ENCODE measurements at places on chromosomes 3 and 15.

DNA sequence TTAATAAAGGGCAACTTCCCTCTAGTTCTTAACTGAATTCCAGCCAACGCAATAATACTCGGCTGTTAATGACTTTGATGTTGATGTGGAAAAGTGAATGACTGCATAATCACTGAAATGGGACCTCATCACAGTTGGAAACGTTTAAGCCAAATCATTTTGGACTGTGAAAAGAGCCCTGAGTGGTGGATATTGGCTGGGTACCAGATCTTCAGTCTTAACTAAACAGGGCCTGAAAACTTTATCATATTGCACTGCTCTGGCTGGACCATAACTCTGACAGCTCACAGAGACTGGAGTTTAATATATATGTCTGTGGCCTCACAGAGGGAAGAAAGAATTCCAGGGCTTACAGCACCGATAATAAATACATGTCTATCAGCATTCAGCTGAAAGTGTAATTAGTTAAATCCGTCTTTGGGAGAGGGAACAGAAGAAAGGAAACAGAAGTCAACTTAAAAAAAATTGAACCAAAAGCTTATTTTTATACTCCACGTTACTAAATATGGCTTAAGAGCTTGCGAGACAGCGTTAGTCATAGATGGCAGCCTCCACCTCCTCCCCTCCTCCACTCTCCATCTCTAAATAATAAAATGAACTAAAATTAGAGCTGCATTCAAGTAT, 222.3 kb upstream of the CDIN1 start:
- DNase-seq = no peak

GRCh38 chr3:176824811-176825210, 372.5 kb downstream of the TBL1XR1 start:
- DNase-seq = no peak

- DNase-seq = no peak
Observed at GRCh38 chr3:160768918-160769317, 12.9 kb downstream of the PPM1L start.

- no peak for DNase-seq
Observed at GRCh38 chr15:26103002-26103404, 239.9 kb upstream of the ATP10A start.

- DNase-seq = peak; percentile 87
Observed at GRCh38 chr15:75758071-75758872, 45.6 kb upstream of the CSPG4 start.

GRCh38 chr3:124177071-124177470, 185.1 kb upstream of the ROPN1 start:
- no peak for DNase-seq

DNA sequence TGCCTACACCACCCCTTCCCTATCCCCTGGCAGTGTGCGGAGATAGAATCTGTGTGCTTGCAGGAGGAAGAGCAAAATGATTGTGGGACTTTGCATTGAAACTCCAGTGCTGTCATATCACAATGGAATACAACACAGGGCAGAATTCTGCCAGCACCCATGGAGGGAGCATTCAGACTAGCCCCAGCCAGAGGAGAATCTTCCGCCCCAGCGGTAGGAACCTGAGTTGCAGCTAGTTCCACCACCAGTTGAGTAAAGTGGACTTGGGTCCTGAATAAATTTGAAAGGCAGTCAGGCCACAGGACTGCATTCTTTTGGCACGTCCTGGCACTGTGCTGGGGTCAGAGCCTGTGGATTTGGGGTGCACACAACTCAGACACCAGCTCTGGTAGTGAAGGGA, 27.5 kb downstream of the NCBP2 start:
- no peak for DNase-seq

DNA sequence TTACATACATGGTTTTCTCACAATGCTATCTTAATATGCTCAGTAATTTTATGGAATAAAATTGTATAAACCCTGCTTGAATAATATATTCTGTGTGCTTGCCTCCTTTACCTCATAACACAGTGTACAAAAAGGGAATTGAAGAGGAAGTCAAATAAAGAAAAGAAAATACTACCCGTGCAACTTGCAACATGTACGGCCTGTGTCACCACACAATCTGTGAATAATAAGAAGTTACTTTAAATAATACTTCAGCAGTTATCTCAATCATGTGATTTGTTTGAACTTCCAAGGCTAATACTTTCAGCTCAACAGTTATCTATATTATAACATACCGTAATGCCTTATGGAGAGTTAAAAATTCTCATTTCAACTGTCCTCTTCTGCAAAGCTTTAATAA, 58.1 kb upstream of the SATB1 start:
- DNase-seq = peak; percentile 27

Measured in suppressor macrophage treated with lipopolysaccharide for 4 hours (primary cell).